ENCODE measurements at places on chromosomes 5 and 9.

GRCh38 chr5:153486771-153487170, 3.7 kb upstream of the GRIA1 start:
- no peak for DNase-seq

DNA sequence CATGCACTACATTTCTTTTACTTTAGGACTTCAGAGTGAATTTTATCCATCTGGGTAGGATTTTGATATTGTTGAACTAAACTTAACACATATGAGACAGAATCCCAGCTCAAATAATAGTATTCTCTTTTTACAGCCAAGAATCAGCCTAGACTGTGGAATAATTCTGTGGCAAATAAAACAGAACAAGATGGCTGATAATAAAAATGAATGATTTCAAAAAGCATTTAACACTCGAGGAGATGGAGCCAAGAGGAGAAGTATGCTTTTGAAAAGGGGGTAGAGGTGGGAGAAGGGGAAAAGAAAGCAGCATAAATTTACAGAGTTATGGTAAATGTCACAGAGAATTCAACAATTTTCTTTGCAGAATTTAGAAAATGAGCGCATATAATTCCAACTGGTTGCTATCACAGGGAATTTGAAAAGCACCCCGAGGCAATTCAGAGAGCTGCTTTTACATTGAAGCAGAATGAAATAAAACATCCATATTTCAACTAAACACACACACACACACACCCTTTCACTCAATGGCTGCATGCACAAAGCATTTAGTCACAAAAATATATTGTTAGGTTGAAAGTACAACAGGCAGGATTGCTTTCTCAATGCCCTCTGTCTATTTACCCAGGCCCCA, 60.2 kb upstream of the DMAC1 start:
- no peak for DNase-seq

DNA sequence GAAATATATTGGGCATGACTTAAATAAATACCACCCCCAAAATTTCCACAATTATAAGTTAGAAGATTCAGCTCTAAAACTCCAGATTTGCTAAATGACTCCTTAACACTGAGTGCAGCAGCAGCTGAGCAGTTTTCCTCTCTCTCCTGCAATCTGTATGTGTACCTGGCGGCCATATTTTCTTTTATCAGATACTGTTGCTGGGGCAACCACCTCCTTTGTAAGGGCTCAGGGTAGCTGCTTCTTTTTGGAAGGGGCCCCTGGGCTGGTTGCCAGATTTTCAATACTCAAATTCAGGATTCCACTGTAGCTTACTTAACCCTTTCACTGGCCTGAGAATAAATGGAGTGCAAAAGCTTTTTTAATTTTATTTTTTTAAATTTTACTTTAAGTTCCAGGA, 197.0 kb downstream of the TAF11L14 start:
- DNase-seq: no peak

DNA sequence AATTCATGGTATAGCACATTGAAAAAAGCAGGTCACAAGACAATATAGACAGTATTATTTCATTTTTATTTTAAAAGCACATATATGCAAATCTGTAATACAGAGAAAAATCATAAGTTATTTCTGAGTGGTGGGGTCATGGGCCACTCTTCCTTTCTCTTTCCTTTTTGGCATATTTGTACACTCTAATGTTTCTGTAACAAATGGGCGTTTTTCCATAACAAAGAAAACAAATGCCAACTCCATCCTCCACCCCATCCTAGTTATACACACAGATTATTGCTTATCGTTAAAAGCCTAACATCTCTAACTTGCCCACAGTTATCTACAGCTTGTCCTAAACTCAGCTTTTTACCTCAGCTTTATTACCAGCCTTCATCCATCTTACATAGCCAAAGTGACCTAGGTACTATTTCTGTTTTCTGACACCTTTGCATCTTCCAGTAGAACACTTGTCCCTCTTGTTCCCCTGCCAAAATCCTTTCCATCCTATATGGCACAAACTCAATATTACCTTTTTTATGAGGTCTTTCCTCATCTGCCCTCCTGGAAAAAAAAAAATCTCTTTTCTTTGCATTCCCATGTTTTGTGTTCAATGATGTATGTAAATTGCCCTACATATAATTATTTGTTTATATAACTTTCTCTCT, 4.1 kb downstream of the KIAA0825 start:
- no peak for DNase-seq

DNA sequence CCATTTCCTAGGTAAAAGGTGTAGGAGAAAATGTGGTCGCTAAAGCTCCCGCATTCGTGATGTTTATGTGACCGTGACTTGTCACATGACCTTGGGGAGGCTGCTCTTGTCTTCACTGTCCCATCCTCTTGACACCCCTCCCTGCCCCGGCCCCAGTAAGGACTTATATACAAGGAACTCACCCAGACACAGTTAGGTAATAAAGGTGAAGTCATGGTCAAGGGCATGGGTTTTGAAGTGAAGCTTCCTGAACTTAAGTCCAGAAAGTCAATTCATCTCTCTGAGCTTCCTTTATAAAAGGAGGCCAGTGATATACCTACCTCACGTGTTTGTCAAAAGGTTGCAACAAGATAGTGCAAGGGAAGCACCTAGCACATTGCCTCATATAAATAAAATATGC, 17.6 kb downstream of the FGF1 start:
- no peak for DNase-seq

- no peak for DNase-seq
Observed at GRCh38 chr9:87109851-87110250, 162.5 kb upstream of the GAS1 start.

- DNase-seq: no peak
Observed at GRCh38 chr5:179588166-179588565, 35.3 kb downstream of the HNRNPH1 start.

DNA sequence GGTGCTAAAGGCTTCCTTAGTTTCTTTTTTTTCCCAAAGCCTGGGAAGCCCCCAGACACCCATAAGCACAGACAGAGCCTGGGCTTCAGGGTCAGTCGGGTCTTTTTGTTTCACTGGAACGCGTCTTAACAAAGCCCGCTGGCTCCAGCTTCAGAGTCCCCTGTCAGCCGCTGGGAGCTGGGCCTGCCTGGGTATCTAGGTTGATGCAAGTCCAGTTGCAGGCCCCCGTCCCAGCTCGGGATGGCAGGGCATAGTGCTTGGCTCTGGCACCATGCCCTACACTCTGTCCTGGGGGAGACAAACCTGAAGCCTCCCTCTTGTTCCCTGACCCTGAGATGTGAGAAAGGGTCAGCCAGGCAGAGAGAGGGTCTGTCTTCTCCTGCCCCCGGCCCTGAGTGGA, 14.5 kb downstream of the OLFM1 start:
- DNase-seq: no peak

GRCh38 chr9:131038256-131039128, 29.5 kb downstream of the LAMC3 start:
- DNase-seq: no peak

DNA sequence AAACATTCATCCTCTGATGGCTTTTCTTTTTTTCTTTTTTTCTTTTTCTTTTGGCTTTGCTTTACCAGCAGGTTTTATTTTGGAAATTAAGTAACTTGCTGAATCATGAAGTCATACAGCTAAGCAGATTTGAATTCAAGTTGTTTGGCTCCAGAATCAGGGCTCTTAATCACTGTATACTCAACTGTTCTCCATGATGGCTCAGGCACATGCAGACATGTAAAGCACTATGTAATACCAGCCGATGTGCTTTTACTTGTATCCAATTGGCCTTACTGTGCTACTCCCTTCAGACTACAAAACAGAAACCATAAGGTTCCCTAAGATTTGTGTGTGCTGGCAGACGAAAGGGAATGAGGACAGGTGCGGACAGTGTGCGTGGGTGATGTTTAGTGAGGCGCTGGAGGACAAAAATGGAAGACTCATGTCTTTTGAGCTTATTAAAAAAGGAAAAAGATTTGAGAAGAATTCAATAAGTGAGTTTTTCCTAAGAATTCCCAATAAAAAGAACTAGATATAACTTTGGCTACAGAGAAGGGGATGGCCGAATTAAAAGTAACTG, 44.7 kb upstream of the OTP start:
- DNase-seq: no peak

- no peak for DNase-seq
Observed at GRCh38 chr5:175021841-175022625, 297.7 kb downstream of the MSX2 start.

DNA sequence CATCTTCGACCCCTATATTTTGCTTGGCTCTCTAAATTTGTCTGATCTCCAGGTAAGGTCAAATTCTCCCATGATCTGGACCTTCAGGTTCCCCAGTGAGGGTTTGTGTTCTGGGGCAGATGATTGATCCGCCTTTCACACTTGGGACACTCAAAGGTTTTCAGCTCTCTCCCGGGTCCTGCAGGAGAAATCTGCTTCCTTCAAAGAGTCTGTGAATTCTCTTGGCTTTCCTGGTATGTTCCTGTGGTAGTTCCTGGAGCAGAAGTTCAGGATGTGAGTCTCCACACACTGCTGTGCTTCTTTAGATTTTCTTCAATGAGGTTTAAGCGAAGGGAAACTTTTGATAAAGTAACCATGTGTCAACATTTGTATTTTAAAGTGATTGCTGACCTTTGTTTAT, 318.0 kb downstream of the TAF11L14 start:
- DNase-seq: no peak

DNA sequence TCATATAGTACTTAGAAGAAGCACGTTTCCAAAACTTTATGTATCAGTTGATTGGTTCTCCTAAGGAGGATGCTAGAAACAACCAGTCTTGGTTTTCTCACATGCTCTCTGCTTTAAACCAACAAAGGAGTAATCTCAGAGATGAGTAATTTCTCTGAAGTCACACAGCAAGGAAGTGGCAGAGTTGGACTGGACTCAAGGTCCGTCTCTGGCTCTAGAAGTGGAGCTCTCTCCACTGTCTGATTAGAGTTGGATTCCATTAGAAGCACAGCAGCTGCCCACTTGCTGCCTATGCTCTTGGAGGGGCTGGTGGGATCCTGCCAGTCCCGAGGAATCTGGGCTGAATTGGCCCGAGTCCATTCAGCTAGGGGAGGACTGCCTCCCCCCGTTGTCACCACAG, 21.0 kb downstream of the RALGPS1 start:
- DNase-seq: no peak

DNA sequence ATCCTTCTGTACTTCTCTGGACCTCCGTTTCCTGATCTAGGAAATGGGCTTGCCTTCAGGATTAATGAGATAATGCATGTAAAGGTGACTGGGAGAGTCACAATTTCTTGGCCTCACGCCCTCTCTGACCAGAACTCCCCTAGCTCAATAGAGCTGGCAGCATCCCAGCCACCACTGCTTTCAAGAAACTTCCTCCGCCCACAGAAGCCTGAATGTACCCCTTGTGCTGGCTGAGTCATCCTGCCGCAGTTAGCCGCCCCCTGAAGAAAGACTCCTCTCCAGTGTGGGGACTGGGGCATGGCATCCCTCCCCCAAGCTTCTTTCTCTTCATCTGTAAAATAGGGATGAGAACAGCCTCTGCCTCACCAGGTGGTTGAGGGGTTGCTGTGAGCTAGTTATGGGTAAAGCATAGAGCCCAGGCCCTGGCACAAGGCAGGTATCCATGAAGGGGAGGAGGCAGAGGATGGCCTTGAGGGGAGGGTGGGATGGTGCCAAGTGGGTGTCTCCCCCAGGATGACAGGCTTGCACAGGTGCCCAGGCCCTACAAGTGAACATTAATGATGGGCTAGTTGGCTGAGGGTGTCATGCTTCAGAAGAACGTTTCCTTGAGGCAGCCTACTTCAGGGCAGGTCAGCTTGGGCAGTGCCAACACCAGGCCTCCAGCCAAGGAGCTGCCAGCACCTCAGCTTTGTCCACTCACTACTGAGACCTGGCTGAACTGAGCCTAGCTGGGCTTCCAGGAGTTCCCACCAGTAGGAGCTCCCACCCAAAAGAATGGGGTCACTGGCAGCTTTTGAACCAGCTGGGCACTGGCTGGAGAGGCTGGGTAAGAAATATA, 3.4 kb downstream of the PDLIM4 start:
- peak; percentile 65 for DNase-seq

- DNase-seq: no peak
Observed at GRCh38 chr5:134149571-134150303, 27.0 kb downstream of the SKP1 start.

GRCh38 chr5:170270293-170271069, 27.1 kb downstream of the LCP2 start:
- DNase-seq: no peak

DNA sequence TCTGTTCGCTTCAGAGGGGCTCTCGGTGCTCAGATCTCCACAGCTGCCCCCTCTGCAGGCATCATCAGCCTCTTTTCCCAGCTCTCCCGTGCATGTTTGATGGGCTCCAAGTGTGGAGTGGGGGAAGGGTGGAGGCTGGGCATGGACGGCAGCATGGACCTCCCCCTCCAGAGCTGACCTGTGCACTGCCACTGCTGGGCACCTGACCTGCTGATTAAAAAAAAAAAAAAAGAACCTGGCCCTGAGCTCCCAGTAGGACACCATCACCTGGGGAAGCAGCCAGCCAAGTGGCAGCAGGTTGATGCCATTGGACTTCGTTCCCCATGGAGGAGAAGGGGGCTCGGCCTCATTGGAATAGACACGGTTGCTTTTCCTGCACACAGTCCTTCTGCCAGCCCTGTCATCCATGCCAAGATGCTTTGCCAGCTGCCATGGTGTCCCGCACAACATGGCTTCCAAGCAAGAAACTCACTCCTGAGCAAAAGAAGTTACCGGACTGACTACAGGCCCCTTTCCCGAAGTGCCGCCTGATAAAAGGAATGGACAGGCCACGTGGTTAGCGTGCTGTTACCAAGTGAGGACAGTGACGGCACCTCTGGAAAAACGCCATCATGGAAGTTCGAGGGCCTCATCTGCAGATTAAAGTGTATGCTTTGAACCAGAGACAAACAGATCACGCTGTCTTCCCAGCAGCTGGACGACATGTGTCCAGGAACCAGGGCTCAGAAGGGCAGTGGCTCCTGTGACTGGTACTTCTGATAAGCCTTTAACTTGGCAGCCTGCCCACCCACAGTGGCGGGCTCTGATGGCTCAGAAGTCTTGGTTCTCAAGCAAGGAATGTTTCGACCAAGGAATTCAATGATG, 14.7 kb upstream of the BRD3OS start:
- DNase-seq: no peak

DNA sequence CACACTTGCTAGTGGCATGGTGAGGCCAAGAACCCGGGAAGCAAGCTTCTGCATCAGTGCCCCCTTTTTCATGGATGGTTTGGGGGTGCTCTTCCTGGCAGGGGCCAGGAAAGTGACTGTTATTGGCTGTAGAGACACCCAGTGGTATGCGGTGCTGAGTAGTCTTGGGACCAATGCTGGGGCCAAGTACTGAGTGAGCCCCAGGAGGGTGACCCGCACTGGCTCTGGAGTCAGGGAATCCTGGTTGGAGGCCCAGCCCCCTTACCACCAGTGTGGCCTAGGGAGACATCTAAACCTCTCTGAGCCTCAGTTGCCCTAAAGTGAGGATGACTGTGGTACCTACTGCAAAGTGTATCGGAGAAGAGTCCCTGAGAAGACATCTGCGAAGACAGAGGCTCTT, 41.2 kb upstream of the SYNPO start:
- DNase-seq: no peak

DNA sequence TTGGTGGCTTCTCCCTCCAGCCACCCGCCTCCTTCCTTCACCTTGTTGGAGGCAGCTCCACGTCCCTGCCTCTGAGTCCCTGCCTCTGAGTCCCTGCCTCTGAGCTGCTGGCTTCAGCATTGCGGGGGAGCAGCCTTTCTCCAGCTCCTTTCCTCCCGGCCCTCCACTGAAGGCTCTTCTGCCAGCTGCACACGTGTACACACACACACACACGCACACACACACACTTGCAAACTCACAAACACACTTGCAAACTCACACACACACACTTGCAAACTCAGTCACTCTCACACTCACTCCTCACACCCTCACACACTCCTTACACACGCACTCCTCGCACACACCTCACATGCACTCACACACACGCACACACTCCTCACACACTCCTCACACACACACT, 45.1 kb downstream of the C9orf50 start:
- DNase-seq: no peak

Data from stimulated activated CD8-positive, alpha-beta memory T cell treated with anti-CD3 and anti-CD28 coated beads, Interleukin-15, amount 100 ng/mL, for 48 hours (primary cell).